ENCODE measurements at places on chromosomes 7 and 10. TPM values are rescaled to one million over a fixed set of nuclear protein-coding genes. Genes with fewer than 3 reads are reported as not detected.

- no peak overlapping the region for H3K27ac ChIP-seq
- H3K4me1 ChIP-seq, result no peaks in the 10 kb centered on the region
- no peak for DNase-seq
- H3K4me3 ChIP-seq, result no peak overlapping the region
- no peaks in the 10 kb centered on the region for H3K36me3 ChIP-seq
These were observed 28.2 kb downstream of the UMAD1 start for GRCh38 chr7:7668706-7669105.

GRCh38 chr7:133688483-133689239, 435.8 kb downstream of the EXOC4 start:
- no peaks in the 10 kb centered on the region for H3K36me3 ChIP-seq
- no peak overlapping the region for H3K4me3 ChIP-seq
- H3K4me1 ChIP-seq, result no peaks in the 10 kb centered on the region

GRCh38 chr10:123038782-123039631, 30.2 kb downstream of the ACADSB start:
- H3K36me3 ChIP-seq, result no peaks in the 10 kb centered on the region
- H3K4me3 ChIP-seq, result no peak overlapping the region
- no peak overlapping the region for H3K27ac ChIP-seq
- H3K27me3 ChIP-seq, result no peaks in the 10 kb centered on the region
- no peak for DNase-seq

GRCh38 chr10:21675157-21675796, 141.2 kb downstream of the MLLT10 start:
- no peak overlapping the region for H3K4me3 ChIP-seq
- no peaks in the 10 kb centered on the region for H3K4me1 ChIP-seq
- no peak overlapping the region for H3K27ac ChIP-seq
- peak; percentile 37 for DNase-seq
- H3K36me3 ChIP-seq, result no peaks in the 10 kb centered on the region

DNA sequence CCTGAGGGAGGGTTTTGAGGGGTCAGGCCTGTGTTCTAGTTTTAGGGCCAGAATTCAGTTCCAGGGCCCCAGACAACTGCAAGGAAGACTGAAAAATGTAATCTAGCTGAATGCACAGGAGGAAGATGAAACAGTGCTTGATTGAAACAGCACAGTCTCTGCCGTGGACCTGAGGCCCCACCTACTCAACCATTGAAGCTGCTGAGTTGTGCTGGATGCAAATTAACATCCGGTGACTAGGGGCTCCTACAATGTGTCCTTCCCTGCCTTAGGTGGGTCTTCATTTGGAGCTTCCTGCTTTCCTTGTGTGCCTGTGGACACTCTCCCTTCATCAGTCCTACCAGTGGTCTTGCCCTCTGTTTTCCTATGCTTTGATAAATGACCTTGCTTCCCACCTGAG, 5.7 kb downstream of the GLRX3 start:
- H3K27ac ChIP-seq, result no peak overlapping the region
- no peak for DNase-seq
- peaks cover 8% of the 10 kb centered on the region for H3K4me1 ChIP-seq
- no peak overlapping the region for H3K4me3 ChIP-seq
- no peaks in the 10 kb centered on the region for H3K27me3 ChIP-seq

DNA sequence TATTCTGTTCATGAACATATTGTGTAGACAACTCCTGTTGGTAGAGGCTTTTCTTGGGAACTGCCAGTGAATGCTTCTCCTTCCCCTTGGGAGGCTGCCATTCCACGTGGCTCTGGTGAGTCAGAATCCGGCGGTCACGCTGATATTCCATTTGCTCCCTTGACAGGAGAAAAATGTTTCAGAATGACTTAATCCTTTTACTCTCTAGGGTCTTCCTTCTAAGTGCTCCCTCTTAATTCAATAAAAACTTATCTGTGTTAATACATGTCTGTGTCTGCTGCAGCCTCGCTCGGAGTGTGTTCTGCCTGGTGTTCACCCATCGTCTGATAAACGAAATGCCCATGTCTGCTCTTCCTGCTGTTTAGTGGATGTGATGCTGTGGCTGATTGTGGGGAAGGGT, 278.6 kb downstream of the ARHGAP12 start:
- no peak overlapping the region for H3K27ac ChIP-seq
- no peak for DNase-seq
- no peaks in the 10 kb centered on the region for H3K27me3 ChIP-seq
- H3K4me1 ChIP-seq, result no peaks in the 10 kb centered on the region
- H3K4me3 ChIP-seq, result no peak overlapping the region
- no peaks in the 10 kb centered on the region for H3K36me3 ChIP-seq

DNA sequence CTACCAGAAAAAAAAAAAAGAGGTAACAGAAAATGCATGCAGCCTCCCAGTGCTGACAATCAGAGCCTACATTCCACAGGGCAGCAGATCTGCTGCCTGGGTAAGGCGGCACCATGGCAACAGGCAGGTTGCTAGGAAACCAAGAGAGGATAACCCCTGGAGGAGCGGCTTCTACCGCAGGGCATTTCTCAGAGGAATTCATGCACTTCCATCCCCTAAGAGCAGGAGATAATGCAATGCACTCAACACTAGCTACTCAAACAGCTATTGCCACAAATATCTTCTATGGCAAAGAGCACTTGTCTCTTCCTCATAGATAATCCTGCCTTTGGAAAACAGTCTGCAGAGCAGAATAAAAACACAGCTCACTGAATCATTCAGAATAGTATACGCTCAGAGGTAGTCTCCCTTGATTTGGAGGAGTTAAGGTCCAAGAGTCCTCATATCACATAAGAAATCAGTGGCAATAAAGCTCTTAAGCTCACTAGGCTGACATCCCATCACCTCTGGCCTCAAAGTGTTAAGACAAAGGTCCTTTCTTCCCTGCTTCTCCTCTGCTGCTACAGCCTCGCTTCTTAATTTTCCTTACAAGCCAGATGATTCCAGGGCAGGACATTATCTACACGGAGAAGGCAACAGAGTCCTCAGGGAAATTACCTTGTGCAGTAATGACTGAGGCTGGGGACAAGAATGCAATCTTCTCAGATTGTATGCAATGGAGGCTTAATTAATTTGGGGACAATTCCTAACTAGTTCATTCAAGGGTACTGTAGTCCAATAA, 10.7 kb downstream of the PSAP start:
- no peaks in the 10 kb centered on the region for H3K27me3 ChIP-seq
- no peak for DNase-seq
- H3K27ac ChIP-seq, result no peak overlapping the region
- H3K4me3 ChIP-seq, result no peak overlapping the region

DNA sequence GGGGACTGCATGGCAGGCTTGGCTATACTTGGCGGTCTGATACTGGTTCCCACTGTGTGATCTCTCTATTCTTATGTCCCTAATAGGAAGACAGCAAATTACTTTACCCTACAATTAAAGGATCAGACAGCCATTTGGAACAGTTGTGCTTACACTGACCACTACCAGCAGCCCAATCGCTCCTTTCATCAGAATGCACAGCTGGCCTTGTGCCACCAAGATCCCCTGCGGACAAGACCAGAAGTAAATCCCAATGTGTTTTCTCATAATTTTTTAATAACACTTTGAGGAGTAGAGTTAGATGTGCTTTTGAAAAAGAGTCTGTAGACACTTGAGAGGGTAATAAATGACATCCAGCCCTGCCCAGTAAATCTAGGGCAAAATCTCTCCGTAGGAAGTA, 297.2 kb upstream of the ZNF32 start:
- no peaks in the 10 kb centered on the region for H3K27me3 ChIP-seq
- no peak for DNase-seq
- no peaks in the 10 kb centered on the region for H3K4me1 ChIP-seq
- no peaks in the 10 kb centered on the region for H3K36me3 ChIP-seq

GRCh38 chr7:28964056-28964455, 5.9 kb upstream of the TRIL start:
- H3K27me3 ChIP-seq, result no peaks in the 10 kb centered on the region
- no peak overlapping the region for H3K27ac ChIP-seq
- H3K4me1 ChIP-seq, result no peaks in the 10 kb centered on the region
- no peaks in the 10 kb centered on the region for H3K36me3 ChIP-seq

GRCh38 chr10:97297556-97298222, 5.3 kb upstream of the ARHGAP19 start:
- peaks cover 2% of the 10 kb centered on the region for H3K4me1 ChIP-seq
- H3K27me3 ChIP-seq, result no peaks in the 10 kb centered on the region
- no peak for DNase-seq
- no peaks in the 10 kb centered on the region for H3K36me3 ChIP-seq
- no peak overlapping the region for H3K27ac ChIP-seq
- no peak overlapping the region for H3K4me3 ChIP-seq

DNA sequence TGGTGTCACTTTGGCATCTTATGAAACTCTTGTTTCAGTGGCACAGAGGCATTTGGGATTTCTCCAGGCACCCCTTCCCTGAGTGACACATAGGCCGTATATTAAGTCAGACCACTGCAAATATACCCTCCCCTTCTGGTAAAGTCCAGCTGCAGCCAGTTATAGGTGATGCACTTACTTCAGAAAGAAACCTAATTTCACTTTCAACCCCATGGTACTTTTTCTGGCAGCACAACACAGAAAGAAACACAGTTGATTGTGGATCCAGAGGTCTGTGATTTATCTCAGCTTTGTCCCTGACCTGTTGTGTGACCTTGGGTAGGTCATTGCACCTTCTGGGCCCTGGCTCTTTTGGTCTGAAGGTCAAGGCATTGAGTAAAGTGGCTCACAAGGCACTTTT, 173.2 kb downstream of the BUB3 start:
- H3K4me1 ChIP-seq, result no peaks in the 10 kb centered on the region
- no peaks in the 10 kb centered on the region for H3K27me3 ChIP-seq
- H3K36me3 ChIP-seq, result no peaks in the 10 kb centered on the region
- H3K27ac ChIP-seq, result no peak overlapping the region
- DNase-seq, result no peak

- no peak overlapping the region for H3K27ac ChIP-seq
- H3K36me3 ChIP-seq, result peaks cover 18% of the 10 kb centered on the region
- DNase-seq, result no peak
These were observed 59.2 kb downstream of the PUS7 start for GRCh38 chr7:105462765-105463420.

GRCh38 chr10:126294451-126294850, 93.8 kb downstream of the ADAM12 start:
- DNase-seq, result no peak
- no peaks in the 10 kb centered on the region for H3K36me3 ChIP-seq
- no peak overlapping the region for H3K4me3 ChIP-seq
- H3K4me1 ChIP-seq, result no peaks in the 10 kb centered on the region
- H3K27me3 ChIP-seq, result peaks cover 72% of the 10 kb centered on the region

- peak overlapping the region; percentile 81 for H3K27ac ChIP-seq
- H3K4me3 ChIP-seq, result peak overlapping the region; percentile 56
- DNase-seq, result no peak
- peaks cover 8% of the 10 kb centered on the region for H3K27me3 ChIP-seq
- H3K4me1 ChIP-seq, result peaks cover 11% of the 10 kb centered on the region
These were observed 9.8 kb upstream of the GRB10 start for GRCh38 chr7:50792342-50793119.

The CCL24 gene
- not detected for total RNA-seq

The TRPV5 gene
- total RNA-seq, result not detected

Measured in HCT116 (cell line).